Activated naive CD4-positive, alpha-beta T cell (primary cell): ENCODE measurements at places on chromosomes 6 and 20.

GRCh38 chr6:90184334-90185298 lies 112.0 kb downstream of the BACH2 start:
- no peak for DNase-seq

GRCh38 chr20:22700367-22700766 lies 116.0 kb upstream of the FOXA2 start:
- DNase-seq = no peak

- DNase-seq = no peak
Observed at GRCh38 chr6:77707603-77708002, 54.8 kb downstream of the MEI4 start.

- no peak for DNase-seq
Observed at GRCh38 chr6:106849120-106849519, 125.4 kb downstream of the CD24 start.

DNA sequence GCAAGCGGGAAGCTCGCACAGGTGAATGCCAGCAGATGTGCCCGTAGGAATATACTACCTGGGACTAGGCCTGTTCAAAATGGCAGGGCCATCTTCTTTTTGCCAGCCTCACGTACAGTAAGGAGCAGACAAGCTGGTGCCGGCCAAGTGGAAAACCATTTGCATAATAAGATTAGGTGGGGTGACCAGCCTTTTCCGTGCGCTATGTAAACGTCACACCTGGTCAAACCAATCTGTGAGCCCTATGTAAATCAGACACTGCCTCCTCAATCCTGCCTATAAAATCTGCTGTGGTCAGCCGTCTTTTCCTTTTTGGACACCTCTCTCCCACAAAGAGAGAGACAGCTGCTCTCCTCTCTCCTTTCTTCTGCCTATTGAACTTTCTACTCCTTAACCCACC lies 60.8 kb upstream of the TMEM30A start:
- DNase-seq = no peak

DNA sequence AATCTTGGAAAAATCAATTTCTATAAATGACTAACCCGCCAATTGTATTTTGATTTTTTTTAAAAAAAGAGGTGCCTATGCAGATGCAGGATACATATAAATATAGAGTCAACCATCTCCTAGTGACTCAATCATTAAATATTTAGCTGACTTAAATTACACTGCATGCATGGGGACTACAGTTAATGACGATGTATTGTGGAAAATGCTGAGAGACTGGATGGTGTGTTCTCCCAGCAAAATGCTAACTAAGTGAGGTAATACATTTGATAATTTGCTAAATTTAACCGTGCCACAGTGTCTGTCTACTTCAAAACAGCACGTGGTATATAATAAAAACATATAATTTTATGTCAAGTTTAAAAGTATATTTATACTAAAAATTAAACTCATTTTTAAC lies 341.6 kb downstream of the PRKN start:
- no peak for DNase-seq

DNA sequence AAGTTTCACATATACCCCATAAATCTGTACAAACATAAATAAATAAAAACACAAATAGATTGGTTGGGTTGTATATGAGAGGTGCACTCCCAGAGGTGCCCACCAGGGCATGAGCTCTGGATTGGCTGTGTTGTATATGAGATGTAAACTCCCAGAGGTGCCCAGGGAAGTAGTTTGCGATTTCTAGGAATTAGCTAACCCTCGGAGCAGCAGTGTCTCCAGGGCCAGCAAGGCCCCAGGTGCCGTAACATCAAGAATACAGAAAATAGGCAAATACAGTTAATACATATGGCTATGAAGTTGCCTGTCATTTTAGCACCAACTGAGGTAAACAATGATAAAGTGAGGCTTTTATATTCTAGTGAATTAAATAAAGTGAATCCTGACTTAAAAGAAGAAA lies 5.4 kb upstream of the GINM1 start:
- no peak for DNase-seq

GRCh38 chr6:106082735-106083398 lies 3.3 kb upstream of the PRDM1 start:
- DNase-seq = no peak

DNA sequence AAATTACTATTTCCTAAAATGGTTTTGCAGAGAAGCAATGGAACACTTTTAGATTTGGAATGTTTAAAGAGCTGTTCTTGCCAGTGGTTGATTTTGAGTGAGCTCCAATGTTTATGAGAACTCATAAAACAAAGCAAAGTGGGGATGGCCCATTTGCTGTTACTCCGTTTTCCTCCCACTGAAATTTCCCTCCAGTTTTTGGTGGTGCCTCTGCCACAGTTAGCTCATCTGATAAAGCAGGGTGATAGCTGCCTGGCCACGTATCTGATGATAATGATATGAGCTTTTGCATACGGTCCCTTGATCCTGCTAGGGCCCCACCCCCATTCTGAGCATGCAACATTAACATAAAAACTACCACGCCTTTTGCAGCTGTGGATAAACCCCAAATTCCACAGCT lies 10.4 kb downstream of the CD83 start:
- DNase-seq = no peak
